ENCODE measurements at places on chromosomes 12 and 14.

DNA sequence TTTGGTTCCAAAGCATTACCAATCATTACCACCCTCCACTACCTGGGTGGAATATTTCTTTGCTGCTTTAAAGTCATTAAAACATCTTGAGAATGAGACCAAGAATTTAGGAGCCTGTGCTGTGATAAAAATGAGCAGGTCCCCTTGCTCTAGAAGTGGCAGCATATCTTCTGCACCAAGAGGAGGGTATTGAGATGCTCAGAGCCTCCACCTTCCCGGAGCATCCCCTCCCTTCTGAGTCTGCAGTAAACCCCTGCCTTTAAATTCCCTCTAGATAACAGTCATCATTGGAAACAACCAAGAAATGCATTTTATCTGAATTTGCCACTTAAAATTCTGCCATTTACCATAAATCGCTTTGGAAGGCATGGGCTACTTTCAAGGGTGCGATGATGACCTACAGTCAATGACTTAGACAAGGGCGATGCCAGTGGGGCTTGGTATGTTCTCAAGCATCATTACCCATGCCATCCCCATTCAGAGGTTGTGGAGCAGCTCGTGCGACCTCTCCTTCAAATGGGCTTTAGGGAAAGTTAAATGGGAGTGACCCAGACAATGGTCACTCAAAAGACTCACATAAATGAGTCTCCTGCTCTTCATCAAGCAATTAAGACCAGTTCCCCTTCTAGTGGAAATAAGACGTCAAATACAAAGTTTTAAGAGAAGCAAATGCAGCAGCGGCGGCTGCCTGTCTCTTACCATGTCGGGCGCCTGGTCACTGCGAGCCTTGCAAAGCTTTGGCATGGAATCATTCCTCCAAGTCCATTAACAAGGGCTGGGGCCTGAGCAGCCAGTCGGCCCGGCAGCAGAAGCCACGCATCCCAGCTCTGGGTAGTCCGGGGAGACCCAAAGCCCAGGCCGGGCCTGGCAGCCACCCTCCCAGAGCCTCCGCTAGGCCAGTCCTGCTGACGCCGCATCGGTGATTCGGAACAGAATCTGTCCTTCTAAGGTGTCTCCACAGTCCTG, 334.5 kb downstream of the TMEM121 start:
- DNase-seq, result no peak

DNA sequence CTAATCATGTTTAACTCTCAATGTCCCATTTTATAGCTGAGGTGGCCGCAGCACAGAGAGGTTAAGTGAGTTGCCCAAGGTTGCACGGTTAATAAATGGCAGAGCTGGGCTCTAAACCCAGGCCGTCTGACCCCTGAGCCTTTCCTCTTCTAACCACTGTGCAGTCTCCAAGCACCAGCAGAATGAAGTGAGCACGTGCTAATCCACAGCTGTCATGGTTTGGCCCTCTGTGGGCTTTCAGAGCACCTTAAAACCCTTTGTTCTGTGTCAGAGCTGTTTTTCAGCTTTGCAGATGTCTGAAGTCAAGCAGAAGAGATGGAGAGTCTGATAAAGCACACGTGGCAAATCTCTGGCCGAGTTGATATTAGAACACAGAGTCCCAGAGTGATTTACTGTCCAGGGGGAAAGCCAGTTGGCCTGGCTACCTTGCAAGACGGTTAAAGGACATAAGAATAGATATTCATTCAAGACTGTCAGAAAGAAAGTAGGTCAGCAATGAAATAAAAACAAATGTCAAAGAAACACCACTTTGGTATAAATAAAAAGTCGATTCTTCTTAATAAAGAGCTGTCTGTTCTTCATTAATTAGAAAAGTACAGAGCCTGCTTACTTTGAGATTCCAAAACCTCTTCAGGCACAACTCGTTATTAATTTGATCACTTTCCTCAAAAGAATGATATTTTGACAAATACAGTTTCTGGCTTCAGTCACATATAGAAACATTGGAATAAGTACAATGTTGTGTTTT, 107.3 kb downstream of the CRADD start:
- DNase-seq, result peak; percentile 20

GRCh38 chr12:55965941-55966407, at the start of gene PMEL:
TSS of gene PMEL (minus strand) at chr12:55966042. CDS start at chr12:55966011, 31 bp downstream.
- DNase-seq, result no peak

- no peak for DNase-seq
Measured at GRCh38 chr14:33910435-33910834, 40.4 kb downstream of the EGLN3 start.

DNA sequence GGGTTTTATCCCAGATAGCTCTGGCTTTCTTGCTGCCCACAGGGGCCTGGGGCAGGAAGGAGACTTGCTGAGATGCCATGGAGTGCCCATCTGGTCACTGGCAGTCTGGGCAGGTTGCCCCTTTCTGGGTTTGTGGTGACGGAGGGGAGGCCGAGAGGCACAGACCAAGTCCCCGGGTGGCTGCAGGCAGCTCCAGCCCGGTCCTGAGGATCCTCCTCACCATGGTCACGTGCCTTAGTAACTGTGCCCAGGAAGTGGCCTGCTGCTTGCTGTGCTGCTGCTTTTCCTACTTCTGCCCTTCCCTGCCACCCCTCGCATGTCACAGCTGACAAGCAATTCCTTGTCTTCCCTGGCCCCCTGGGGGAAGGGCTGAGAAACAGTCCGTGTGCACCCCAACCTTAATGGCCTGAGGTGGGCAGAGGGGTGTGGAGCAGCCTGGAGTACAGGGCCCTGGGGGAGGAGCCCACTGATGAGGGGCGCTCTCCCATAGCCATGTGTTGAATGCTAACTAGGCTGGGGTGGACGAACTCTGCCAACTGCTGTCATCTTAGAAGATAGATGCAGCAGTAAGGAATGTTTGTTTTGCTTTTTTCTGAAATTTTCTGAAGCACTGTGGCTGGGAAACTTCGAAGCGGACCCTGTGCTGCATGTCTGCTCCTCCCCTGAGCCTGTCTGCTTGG, 54.9 kb upstream of the SRSF5 start:
- no peak for DNase-seq

DNA sequence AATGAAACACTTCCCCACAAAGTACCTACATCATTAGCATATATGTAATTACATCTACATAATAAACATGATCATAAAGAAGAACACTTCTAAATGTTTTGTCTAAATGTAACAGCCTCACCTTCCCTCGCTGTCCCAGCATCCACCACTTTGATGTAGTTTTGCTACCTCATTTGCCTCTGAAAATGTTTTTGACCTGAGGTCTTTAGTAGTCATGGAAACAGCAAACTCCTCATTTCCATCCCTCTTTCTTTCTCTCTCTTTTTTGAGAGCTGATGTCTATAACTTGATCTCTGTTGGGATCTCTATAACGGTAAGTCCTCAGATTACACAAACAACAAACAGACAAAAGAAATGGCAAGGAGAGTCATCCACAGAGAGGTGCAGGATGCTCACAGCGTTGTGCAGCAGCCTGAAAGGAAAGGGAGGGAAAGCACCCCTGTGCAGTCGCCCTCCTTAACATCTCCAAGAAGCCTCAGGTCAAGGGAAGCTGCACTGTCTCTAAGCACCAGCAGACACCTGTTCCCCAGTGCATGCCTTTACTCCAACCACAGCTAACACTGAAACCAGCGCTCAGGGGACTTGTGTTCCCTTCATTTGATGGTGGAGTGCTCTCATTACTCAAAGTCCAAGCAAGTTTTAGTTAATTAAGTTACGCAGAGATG, 268.7 kb downstream of the TMEM132D start:
- no peak for DNase-seq

DNA sequence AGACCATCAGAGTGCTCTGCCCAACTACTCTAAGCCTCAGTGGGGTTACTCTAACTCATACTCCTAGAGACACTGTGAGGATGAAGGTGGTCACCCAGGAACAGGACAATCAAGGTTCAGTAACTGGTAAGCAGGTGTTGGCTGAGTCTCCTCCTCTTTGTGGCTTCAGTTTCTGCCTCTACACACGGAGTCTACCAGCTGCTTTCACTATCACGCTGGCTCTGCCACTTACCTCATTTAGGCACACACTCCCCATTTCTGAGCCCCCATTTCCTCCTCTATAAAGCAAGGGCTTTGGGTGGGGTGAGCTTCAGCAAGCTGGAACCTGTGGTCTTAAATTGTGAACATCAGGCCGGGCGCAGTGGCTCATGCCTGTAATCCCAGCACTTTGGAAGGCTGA, 7.3 kb upstream of the TCHP start:
- DNase-seq, result no peak

GRCh38 chr14:49134940-49135339, 451.2 kb downstream of the RPS29 start:
- no peak for DNase-seq

GRCh38 chr12:72467985-72468384, 195.8 kb downstream of the TRHDE start:
- no peak for DNase-seq

DNA sequence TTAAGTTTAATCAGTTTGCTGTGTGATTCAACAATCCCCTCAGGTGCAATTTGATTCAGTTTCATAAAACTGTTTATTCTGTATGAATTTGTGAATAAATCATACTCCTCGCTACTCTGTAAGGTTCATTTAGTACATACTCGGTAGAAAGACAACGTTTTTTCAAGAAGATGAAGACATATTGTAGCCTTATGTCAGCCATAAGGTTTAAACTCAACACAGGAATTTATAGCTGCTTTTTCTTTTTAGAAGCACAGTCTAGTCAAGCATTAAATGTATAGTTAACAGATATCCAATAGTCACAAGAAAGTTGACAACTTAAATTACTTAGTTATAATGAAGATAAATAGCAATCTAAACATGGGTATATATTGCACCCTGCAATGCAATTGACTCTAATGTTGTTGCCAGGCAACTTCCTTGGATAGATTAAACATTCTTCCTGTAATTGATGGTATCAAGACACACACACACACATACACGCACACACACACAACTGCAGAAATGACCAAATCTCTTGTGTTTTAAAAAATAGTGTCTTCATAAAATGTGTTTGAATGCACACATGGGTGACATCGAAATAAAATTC, 151.5 kb upstream of the MGAT4C start:
- no peak for DNase-seq

DNA sequence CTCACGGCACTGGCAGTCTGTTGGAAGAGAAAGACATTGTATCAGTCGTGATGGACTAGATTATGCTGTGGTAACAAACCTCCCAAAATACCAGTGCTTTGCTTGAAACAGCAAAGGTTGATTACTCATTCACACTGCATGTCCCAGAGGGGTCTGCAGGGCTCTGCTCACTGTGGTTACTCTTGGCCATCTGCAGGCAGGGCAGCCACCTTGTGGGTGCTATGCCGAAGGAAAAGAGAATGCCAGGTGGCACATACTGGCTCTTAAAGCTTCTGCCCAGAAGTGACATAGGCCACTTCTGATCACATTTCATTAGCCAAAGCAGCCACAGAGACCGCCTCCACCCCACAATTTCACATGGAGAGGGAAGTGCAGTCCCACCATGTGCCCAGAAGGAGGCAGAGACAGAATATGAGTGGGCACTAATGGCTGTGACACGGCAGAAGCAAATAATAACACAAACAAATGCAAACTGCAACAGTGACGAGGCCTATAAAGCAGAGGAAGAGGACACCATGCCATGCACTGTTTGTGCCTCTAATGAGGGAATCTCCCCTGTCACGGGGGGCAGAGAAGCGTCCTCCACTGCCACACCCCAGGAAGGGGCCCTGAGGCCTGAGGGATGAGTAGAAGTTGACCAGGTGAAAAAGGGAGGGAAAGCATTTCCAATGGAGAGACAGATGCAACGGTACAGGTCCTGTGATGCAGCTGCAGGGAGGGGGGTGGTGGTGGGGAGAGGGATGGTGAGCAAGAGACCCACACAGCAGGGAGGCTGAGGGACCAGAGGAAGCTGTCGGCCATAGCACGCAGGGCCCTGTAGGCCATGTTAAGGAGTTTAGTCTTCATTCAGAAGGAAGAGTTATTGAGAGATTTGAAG, 51.7 kb upstream of the KICS2 start:
- no peak for DNase-seq

- no peak for DNase-seq
Measured at GRCh38 chr12:110778833-110779577, 36.3 kb upstream of the PPP1CC start.

DNA sequence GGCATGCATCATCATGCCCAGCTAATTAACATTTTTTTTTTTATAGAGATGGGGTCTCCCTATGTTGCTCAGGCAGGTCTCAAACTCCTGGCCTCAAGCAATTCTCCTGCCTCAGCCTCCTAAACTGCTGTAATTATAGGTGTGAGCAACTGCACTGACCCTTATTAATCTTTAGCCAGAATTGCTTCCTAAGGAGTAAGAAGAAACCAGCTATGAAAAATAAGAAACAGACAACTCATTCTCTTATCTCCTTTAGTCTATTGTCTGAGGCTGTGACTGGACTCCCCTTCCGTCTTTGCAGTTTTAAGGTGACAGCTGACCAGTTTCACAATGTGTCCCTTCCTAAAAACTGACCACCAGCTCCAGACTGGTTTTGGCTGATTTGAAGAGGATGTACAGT, 52.4 kb downstream of the EMP1 start:
- DNase-seq, result no peak

DNA sequence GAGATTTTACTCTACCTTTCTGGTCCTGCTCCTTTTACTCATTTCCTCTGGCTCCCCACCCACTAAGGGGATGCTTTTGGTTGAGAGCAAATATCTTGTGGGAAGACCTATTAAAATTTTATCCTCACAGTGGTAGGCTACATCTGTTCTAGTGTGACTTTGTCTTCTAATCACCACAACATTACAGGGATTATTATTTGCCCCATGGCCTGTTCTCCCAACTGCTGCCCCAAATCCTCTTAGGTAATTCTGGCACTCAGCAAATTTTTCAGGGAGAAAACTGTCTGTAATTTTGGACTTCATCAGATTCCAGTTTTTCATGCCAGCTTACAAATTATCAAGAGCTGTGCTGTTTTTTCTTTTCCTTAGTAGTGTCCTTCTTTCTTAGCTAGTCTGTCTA, 172.3 kb downstream of the GPHN start:
- DNase-seq, result no peak

GRCh38 chr12:116719731-116720528, 17.9 kb downstream of the SPRING1 start:
- DNase-seq, result no peak

GRCh38 chr12:15427913-15428312, 105.6 kb downstream of the PTPRO start:
- no peak for DNase-seq

- no peak for DNase-seq
Measured at GRCh38 chr12:120750806-120751205, 25.2 kb downstream of the ACADS start.

DNA sequence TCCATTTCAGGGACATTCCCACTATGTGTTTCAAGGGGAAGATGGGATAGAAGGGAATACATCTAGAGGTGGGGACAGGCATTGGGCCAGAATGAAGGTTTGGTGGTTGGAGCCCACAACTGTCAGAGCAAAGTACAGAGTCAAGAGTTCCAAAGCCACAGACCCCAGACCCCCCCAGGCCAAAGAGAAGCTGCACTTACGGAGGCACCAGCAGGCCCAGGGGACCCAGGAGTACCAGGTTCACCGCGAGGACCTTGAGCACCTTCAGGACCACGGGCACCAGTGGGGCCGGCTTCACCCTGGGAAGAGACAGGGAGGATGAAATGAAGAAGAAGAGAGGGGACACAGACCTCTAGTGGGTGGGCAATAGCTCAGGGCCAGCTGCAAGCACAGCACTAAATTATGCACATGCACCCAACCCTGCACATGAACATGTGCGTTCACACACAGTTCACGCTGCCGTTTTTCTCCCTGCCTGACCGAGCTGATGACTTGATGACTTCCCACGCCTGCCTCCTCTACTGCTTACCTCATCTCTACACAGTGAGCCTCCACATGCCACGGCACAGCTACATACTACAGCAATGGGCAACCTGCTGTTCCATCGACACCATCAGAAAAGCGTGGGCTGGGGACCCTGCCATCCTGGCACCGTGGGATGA, 16.7 kb downstream of the COL2A1 start:
- DNase-seq, result no peak

- DNase-seq, result peak; percentile 17
Measured at GRCh38 chr12:51923506-51924365, 16.4 kb downstream of the ACVRL1 start.
